ENCODE measurements at places on chromosomes 5 and 9.
A peak's percentile ranks its signal among the peaks of the same experiment; 100 is the strongest.

GRCh38 chr9:110114086-110114858, 93.7 kb downstream of the C9orf152 start:
- no peak for DNase-seq

GRCh38 chr9:14906644-14907359, 3.4 kb downstream of the FREM1 start:
- no peak for DNase-seq

- DNase-seq: no peak
Measured at GRCh38 chr9:109418827-109419226, 79.3 kb downstream of the PTPN3 start.

DNA sequence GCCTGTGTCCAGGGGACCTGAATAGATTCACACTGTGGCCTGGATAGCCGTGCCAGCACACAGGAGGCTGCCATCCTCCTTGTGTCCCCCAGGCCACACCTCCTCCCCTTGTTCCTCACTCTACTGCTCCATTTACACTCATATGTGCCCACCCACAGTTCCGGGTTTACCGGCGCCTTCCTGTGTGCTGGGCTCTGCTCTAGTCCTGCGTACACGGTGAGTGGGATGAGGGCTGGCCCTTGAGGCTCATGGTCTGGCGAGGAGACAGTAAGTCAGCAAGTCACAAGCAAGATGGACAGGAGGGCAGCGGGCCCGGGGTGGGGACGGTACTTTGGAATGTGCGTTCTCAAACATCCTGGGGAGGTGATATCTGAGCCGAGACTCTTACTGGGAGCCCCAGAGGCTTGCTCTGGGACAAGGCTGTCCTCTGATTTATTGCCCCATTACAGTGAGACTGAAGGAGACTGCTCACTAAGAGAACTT, 32.4 kb upstream of the NXNL2 start:
- no peak for DNase-seq

DNA sequence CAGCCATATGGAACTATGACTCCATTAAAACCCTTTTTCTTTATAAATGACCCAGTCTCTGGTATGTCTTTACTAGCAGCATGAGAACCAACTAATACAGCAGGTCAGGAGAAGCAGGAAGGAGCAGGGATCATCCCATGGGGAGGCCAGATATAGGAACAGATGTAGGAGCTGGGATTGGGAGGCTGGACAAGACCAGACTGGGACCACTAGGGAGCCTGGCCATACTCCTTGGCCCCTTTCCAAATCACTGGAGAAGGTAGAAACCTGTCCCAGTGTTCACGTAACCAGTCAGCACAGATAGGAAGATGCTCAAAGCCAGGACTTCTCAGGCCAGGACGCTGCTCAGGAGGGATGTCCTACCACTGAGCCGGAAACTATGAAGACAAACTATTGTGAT, 95.5 kb downstream of the LMX1B start:
- DNase-seq: no peak

DNA sequence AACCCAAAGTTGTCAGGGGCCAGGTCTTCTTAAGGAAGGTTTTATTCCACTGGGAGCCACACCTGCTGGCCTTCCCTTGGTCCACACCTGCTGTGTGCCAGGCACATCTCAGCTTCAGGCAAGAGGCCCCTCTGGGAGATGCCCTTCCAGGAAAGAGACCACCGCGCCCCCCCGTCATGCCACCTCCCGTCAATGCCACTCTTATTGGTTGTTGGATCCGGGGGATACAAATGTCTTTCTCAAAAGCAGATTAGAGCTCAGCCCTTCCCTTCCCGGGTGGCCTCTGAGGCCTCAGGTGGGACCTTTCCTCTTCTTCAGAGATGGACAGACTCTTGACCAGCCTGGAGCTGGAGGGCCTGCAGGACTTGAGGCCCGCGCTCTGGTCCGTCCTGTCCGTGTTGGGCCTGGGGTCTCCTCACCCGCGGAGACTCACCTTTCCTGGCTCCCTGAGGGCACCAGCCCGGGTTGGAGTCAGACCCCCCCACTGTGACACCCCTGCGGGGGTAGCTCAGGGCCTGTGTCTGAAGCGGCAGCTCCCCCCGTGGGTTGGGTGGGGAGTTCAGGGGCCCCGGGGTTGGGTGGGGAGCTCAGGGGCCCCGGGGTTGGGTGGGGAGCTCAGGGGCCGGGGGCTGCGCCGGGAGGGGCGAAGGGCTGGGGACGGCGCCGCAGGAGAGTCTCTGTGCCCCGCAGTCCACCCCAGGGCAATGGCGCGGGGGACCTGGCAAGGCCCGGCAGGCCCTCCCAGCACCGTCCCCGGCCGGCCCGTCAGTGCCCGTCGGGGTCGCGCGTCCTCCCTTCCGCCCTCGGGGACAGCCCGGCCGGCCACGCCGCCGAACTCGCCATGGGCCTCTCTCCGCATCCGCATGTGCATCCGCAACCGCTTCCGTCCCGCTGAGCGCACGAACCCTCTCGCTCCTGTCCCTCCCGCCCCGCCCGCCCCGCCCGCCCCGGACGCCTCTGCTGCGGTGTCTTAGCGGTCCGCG, 3.7 kb upstream of the SLC9A3 start:
- no peak for DNase-seq

DNA sequence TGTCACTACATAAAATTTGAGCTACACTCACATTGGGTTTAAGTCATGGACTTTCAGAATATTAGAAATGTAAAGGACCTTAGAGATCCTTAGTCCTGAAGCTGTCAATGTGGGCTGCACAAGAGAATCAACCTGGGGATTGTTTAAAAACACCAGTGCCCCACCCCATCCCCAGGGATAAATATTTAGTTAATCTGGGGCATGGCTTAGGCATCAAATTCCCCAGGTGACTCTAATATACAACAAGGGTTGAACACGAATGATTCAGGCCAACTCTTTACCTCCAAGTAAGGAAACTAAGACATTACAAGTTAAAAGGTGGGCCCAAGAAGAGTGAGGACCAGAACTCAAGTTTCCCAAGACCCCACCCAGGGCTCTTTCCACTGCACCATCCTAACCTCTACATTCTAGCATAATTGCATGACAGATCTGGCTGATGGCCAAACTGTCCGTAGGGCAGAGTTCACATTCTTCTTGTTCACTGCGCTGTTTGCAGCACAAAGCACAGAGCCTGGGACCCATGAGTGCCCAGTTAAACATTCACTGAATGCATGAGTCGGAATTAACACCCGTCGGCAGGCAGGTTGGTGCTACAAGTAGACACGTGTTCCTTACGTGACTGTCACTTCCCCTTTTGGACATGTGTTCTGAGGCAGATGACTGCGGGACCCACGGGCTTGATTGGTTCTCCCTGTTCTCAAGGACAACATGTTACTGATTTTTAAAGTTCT, 25.2 kb downstream of the CYFIP2 start:
- DNase-seq: peak; percentile 94

- peak; percentile 59 for DNase-seq
Measured at GRCh38 chr5:59757442-59757841, 136.1 kb downstream of the PDE4D start.

- DNase-seq: no peak
Measured at GRCh38 chr5:178104492-178104891, 8.8 kb upstream of the N4BP3 start.

GRCh38 chr9:35656831-35657545, 831 bp downstream of the RMRP start:
- DNase-seq: no peak

DNA sequence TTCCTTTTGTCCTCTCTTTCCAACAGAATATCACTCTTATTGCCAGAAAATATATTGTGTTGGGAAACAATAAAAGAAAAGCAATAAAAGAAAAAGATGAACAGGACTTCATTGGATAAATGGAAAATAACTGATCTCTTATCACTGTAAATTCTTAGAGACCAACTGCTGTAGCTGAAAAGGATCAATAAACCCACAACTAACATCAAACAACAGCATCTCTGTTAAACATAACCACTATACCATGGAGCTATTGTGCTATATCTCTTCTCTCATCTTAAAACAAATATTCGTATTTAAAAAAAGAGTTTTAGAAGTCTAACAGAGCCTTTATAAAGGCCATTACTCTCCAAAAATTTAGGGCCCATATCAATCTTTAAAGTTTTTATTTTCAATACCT, 502.4 kb downstream of the TMEM232 start:
- no peak for DNase-seq

GRCh38 chr9:91904588-91905236, 45.3 kb downstream of the ROR2 start:
- peak; percentile 16 for DNase-seq

DNA sequence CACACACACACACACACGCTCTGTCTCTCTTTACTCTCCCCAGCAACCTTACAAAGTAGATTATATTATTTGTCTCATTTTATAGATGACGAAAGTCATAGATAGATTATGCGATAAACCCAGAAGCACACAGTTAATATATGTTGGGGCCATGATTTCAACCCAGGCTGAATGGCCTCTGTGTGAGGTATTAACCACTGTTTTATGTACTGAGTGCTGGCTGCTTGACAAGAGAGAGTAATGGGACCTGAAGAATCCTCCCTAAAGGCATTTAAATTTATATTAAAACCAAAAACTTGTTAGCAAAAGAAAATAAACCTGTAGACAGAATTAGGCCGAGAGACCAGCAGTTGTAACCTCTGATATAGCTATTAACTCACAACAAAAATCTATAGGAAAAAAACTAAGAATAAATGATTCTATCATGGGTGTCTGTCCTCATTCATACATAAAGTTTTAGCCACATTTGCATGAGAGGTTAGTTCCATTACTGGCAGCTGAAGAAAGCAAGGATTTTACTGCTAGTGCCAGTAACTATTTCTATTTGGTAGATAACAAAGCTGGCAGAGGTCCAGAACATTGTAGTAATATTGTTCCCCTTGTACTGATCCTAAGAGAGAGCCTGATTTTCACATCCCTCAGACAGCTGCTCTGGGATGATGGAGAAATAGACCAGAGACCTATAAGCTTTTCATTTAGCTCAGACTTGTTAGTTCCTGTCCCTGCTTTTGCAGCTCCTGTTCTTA, 250.9 kb downstream of the ADGRV1 start:
- DNase-seq: no peak

- no peak for DNase-seq
Measured at GRCh38 chr9:35172878-35173277, 11.1 kb downstream of the UNC13B start.

GRCh38 chr9:121896545-121896943, 196.6 kb downstream of the TTLL11 start:
- no peak for DNase-seq

DNA sequence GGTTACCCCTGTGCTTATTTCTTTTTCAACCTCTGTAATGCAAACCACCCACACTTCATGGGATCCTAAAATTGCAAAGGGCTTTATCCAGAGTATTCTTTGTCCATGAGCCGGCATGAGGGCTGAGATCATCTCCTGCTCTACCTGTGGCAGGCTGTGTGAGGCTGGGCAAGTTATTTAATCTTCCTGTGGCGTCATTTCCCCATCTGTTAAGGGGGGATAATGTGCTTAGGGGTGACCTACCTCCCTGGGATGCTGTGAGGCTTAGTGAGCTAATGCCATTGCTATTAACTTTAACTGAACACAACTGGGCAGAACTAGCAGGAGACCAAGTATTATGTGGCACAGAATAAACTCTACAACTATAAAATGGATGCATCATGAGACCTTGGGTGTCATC, 17.0 kb downstream of the FRMPD1 start:
- DNase-seq: no peak

- peak; percentile 9 for DNase-seq
Measured at GRCh38 chr5:143680672-143681259, 131.2 kb upstream of the HMHB1 start.

GRCh38 chr5:175466700-175467318, 11.6 kb upstream of the SFXN1 start:
- DNase-seq: no peak

DNA sequence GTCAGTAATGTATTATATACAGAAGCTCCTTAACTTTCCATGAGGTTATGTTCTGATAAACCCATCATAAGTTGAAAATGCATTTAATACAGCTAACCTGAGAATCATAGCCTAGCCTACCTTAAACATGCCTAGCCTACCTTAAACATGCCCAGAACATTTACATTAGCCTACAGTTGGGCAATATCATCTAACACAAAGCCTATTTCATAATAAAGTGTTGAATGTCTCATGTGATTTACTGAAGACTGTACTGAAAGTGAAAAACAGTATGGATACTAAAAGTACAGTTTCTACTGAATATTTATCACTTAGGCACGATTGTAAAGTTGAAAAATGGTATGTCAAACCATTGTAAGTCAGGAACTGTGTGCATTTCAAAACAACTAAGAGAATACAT, 1.6 kb downstream of the GM2A start:
- DNase-seq: no peak

DNA sequence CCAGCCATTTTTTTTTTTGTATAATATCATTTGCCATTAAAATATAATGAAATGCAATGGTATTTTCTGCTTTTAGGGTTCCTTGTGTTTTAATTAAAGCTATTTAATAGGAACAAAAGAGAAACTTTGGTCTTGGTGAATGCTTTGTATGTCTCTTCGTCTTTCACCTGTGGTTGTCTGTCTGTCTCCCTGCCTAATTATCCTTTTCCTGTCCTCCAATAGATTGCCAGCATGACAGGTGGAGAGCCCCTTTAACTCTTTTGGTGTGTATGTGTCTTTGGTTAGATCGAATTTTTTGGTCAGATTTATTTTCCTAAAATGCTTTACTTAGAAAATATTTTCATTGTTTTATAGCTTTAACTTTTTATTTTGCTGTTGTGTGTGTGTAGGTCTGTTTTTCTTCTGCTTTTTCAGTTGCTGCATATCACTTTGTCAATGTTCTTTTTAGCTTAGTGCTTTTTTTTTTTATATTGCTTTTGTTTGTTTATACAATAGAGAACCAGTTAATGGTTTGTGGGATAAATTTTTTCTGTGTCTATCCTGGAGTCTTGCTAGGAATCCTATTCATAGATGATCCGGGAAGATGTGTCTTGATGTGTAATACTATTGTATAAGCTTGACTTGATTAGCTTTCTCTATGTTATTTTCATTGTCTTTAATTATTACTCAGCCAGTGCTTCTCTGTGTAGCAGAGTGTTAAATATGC, 8.6 kb downstream of the CHMP5 start:
- DNase-seq: no peak

DNA sequence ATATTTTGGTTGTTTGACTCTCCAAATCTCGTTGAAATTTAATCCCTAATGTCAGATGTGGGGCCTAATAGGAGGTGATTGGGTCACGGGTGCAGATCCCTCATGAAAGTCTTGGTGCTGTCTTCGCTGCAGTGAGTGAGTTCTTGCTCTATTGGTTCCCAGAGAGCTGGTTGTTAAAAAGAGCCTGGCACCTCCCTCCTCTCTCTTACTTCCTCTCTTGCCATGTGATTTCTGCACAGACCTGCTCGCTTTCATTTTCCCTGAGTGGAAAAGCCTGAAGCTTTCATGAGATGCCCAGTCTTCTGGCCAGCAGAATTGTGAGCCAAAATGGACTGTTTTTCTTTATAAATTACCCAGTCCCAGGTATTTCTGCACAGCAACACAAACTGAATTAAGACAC, 221.6 kb downstream of the MAT2B start:
- DNase-seq: no peak

- DNase-seq: peak; percentile 52
Measured at GRCh38 chr5:170614720-170615119, 110.9 kb downstream of the KCNIP1 start.

- DNase-seq: peak; percentile 91
Measured at GRCh38 chr5:127001621-127002296, 28.6 kb downstream of the MARCHF3 start.

All from Caki2 (cell line).